ENCODE measurements at places on chromosomes 5 and 9.
A peak's percentile ranks its signal among the peaks of the same experiment; 100 is the strongest.

DNA sequence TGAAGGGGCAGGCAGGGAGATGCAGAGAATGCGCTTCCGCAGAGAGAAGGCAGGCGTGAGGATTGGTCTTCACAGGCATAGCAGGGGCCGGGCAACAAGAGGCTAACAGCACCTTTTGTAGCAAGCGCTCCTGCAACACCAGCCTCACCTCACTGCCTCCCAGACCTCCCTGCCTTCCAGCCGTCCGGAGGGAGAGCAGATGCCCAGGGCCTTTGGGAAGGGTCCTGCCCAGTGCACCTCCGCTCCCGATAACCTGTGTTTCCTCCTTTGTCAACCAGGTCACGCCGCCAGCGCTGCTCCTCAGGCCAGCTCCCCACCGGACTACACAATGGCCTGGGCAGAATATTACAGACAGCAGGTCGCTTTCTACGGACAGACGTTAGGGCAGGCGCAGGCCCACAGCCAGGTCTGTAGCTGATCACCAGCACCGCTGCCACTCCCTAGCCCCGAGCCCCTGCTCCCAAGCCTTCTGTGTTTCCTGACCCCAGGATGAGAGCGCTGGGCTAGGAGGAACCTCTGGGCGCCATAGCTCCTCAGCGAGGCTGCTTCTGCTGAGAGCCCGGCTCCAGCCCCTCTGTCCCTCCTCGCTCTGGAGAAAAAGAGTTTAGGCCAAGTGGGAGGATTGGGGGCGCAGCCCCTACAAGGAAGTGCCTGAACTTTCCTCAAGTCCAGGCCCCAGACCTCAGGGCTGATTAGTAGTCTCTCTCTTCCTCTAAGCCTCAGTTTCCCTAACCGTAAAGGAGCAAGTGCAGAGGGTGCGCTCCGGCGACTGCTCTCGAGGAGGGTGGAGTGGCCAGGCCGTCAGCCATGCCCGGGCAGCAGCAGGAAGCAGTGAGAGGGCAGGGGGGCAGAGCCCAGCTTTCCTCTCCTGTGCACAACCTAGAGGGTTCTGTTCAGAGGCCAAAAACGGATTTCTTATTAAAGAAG lies 28.4 kb upstream of the PRDM12 start:
- no peak for DNase-seq

DNA sequence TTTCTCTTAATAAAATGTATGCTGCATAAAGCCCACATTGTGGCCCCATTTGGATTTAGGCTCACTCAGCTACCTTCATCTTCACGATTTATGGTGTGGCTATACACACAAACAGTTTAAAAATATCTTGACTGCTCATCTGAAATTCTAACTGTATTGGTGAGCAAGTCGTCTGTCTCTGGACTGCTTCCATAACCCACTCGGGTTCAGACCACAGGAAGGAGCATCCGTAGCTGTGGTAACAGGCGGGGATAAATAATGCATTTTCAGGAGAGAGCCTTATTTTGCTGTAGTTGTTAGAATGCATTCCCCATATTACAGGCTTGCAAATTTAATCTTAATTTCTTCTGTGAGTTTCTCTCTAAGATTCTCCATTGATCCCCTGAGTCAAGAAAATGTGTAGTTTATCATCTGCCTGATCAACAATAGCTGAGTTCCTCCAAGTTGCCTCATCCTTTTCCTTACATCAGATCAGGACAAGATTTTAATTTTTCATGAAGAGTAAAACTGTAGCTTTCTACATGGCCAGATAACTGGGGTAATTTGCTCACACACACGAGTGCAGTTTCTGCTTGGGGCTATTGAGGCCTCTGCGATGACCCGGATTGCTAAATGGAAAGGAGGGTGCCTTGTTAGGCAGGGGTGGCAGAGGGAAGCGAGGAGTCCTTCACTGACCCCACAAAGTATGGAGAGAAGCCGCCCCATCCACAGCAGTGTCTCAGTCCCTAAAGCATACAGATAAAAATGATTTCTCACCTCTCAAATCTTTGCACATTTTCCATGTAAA lies 133.9 kb downstream of the FSTL4 start:
- DNase-seq, result no peak

DNA sequence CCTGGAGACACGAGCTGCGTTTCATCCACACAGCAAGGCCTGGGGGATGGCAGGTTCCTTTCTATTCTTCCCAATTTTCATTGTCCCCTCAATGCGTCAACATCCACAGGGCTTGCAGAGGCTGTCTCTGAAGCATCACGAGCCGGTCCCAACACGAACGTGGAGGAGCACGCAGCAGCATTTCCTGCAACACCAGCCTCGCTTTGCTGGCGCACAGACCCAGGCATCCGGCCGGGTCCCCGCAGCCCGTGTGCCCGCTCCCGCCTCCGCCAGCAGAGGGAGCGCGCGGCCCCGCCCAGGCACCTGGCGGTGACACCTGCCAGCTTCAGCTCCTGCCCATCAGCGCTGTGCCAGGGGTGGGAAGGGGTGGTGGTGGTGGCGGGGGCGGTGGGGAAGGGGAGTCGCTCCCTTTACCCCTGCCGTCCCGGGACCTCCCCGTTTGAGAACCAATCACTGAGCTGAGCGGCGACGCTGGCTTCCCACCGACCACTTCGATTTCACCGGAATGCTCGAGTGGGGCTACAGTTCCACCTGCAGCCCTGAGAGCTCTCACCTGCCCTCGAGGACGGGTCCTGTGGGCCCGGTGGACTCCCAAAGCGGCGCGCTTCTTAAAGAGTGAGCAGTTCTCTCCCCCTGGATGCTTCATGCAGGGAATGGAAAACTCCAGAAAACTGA lies 464.5 kb downstream of the ICE1 start:
- DNase-seq, result no peak

DNA sequence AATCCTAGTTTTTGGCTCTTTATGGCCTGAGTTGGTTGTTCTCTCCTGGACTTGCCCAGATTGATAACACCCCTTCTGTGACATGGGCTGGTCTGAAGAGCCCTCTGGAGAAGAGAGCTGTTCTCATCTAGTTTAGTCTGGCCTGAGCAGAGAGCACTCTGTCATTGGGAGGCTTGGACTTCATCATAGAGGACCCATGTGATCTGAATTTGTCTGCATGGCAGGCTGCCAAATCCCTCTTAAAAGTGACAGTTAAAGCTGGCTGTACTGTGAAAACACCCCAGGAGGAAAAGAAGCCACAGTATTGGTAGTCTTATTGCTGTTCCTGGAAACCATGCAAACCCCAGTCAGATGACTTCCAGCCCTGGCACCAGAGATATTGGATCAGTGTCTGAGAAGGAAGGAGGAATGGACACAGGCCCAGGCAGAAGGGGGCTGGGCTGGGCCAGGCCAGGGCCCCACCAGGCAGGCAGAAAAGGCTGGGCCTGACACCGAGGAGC lies 3.7 kb upstream of the WDR31 start:
- DNase-seq, result peak; percentile 67

DNA sequence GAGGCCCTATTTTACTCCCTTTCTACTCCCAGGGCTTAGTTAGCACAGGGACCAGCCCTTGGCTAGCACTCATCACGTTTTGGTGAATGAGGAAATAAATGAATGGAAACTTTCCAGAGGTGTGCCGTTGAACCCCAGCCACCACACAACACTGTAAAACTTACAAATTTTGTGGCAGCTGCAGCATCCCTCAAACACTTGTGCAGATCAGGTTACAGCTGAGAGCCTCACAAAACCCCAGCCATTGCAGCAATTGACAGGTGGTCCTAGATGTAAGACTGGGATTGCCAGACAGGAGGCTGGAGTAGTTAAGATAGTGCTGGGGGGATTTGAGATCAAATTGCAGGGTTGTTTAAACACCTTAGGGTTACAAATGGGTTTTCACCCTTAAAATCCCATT lies 482.2 kb upstream of the KIF2A start:
- no peak for DNase-seq

DNA sequence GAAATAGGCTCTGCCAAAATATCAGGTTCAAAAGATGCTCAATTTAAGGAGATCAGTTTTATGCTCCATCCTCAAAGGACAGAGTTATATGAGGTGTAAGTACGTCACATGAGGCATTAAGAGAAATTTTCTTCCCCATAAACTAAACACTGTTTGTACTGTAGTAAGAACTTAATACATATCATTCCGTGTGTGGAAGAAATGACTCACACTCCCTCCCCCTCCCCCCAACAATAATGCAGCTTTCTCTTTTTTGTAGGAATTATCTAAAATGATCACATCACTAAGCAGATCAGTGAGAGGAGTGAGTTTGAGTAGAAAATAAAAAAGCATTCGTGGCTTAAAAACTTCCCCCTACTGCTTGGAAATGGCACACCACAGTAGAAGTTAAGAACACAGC lies 2.2 kb downstream of the CDH12 start:
- DNase-seq, result no peak

Data from fibroblast of skin of scalp (primary cell).